ENCODE measurements at places on chromosomes 13 and 19.

DNA sequence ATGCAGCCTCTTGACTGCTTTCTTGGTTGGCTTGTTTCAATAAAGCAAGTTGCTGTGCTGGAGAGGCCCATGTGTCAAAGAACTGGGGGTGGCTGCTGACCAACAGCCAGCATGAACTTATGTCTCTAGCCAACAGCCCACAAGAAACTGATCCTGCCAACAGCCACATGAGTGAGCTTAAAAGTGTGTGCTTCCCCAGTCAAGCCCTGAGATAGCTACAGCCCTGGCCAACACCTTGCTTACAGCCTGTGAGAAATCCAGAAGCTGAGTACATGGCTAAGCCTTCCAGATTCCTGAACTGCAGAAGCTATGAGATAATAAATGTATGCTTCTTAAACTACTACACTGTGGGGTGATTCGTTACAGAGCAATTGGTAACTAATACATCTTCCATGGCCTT, 38.9 kb upstream of the IPO5 start:
- DNase-seq = no peak

- no peak for DNase-seq
These were observed 3.4 kb downstream of the EFNA2 start for GRCh38 chr19:1288833-1289685.

DNA sequence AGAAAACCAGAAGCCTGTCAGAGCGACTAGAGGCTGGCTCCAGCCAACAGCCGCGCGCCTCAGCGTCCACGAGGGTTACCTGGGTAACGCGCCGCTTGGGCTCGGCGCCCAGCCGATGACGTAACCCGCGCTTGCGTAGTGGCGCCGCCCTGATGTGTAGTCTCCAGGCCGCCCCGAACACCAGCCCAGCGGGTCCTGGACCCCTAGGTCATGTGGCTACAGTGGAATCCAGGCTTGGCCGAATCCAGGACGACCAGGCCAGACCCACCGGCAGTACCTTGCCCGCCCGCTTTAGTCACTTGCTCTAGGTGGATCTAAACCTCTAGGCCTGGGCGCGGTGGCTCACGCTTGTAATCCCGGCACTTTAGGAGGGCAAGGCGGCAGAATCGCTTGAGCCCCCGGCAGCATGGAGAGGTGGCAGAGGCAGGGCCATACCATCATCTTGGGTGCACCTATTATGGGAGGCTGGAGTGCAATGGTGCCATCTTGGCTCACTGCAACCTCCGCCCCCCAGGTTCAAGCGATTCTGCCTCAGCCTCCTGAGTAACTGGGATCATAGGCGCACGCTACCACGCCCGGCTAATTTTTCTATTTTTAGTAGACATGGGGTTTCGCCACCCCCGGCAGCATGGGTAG, 7.2 kb upstream of the ZNF606 start:
- peak; percentile 11 for DNase-seq

DNA sequence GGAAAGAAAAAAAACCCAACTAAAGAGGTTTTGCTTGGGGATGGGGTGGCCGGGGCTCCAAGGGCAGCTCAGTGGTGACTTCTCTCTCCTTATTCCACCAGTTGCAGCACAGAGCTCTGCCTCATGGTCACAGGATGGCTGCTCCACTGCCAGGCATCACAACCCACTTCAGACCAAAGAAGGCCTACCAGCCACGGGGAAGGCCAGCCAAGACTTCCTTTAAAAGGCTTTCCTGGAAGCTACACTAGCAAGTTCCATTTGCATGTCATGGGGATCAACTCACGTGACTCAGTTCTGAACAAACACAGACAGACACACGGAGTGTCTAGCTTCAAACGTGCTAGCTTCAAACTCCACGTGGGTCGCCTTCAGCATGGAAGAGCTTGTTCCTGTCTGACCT, 13.2 kb upstream of the EIF3G start:
- DNase-seq = no peak

GRCh38 chr13:37109051-37109678, 3.7 kb upstream of the CSNK1A1L start:
- DNase-seq = no peak

GRCh38 chr19:2273356-2274184, 8.4 kb downstream of the PEAK3 start:
- peak; percentile 55 for DNase-seq

DNA sequence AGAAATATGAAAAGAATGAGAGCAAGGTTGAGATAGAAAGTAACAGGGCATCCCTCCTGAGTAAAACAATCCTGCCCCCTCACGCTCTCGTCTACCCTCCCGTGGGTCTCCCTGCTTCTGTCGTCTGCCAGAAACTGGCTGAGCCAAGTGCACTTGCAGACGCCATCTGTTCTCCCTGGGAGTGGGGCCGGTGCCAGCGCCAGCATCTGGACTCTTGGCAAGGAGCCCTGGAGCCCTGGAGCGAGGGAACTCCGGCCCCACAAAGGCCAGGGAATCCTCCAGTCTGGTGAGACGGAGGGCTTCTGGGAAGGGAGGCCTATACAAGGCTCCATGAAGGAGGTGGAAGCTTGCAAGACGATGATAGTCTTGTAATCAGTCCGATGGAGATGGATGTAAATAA, 2.3 kb upstream of the TMEM91 start:
- no peak for DNase-seq

DNA sequence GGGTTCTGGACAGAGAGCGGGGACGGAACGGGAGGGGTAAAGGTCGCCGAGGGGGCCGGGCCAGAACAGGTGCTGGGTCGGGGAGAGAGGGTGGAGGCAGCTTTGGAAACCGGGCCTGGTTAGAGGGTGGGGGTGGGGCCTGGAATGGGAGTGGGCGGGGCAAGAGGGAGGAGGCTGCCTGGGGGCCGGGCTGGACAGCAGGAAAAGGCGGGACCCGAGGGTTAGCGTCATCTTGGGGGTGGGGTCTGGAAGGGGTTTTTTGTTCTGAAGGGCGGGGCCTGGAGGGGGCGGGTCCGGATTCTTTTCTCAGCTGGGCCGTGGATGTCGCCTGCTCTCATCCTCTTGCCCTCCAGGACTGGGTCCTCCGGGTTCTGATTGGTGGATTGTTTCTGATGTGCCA, 4.3 kb upstream of the ZNF813 start:
- DNase-seq = no peak

- DNase-seq = no peak
These were observed 256.5 kb downstream of the UQCRFS1 start for GRCh38 chr19:28956421-28956820.
